ENCODE measurements at places on chromosomes 13 and 19.

- DNase-seq = peak; percentile 94
Observed at GRCh38 chr19:23273590-23274412, 23.6 kb upstream of the ZNF724 start.

GRCh38 chr13:25371875-25372283, at the start of gene ATP8A2:
ATP8A2 (plus strand) TSS chr13:25371974; CDS start chr13:25372213, 239 bp downstream.
- DNase-seq = no peak

- DNase-seq = no peak
Observed at GRCh38 chr13:32430018-32430747, 2.3 kb upstream of the N4BP2L1 start.

DNA sequence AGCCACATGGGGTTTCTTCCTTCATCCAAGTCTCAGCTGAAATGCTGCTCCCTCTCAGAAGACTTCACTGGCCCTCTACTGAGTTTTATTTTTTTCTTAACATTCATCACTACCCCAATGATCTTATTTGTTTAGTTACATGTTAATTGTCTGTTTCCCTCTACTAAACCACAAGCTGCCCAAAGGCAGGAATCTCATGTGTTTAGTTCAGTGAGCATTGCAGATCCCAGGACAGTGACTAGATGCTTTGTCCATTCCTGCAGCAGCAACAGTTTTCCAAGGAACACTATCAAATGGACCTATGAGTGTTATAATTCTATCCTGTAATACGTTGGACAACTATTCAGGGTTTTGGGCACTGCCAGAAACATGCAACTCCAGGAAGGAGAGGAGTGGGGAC, 93.1 kb downstream of the RNASEH2B start:
- no peak for DNase-seq

DNA sequence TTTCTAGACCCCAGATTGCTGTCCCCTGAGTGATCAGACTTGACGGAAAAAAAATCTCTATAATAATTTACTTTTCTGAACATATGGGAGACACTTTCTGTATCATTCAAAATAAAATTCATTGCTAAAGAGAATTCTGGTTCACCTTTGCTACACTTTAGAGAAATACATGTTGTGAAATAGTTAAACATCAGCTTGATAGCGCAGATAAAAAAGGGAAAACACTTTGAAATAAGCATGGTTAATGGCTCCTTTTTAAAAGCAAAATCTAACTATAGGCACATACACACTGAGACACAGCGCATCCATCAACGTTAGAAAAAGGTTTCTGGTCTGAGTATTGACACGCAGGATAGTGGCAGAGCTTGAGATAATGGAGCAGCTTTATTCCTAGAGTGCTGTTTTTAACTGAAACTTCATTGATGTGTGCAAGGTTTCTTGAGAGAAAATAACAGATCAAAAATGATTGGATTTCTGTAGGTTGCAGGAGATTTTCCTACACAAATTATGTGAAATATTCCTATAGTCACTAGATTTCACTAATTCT, 341.2 kb downstream of the MZT1 start:
- no peak for DNase-seq

GRCh38 chr13:46345398-46345797, 41.7 kb downstream of the RUBCNL start:
- DNase-seq = no peak

GRCh38 chr19:1285737-1286360, at the start of gene EFNA2:
EFNA2 (plus strand) TSS chr19:1285873; CDS start chr19:1286169, 296 bp downstream.
- no peak for DNase-seq

GRCh38 chr19:12913851-12914690, 5.0 kb downstream of the SYCE2 start:
- no peak for DNase-seq

DNA sequence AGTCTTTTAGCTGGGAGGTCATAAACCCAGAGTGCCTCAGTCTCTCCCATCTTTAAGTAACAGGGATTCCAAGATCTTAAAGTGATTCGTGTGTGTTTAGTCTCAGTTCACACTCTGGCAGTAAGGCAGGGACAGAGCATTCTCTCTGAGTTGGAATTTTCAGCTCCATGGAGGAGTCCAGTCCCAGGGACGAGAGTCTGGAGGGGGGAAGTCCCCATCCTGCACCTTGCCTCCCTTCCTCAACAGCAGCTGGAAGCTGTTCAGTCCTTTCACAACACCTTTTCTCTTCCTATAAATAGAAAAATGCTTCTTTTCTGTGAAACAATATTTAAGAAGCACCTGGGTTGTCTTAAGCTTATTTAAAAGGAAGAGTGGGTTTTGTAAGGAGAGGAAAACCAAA, 82.0 kb downstream of the KLF5 start:
- no peak for DNase-seq

DNA sequence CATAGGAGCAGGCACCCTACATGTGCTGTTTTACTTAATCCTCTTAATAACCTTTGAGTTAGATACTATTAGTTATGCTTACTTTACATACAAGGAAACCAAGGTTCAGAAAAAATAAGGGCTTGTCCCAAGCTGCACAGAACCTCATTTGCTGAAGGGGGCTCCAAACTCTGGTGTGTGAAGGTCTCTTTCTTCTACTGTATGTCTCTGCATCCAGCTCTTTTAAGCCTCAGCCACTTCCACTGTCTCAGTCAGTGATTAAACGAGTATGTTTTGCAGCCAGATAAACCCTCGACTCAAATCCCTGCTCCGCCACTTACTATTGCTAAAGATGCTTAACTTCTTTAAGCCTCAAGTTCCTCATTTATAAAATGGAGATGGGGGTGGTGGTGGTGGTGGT, 112.4 kb upstream of the WASF3 start:
- DNase-seq = no peak

GRCh38 chr19:35975608-35976214, 19.3 kb upstream of the SDHAF1 start:
- peak; percentile 18 for DNase-seq

DNA sequence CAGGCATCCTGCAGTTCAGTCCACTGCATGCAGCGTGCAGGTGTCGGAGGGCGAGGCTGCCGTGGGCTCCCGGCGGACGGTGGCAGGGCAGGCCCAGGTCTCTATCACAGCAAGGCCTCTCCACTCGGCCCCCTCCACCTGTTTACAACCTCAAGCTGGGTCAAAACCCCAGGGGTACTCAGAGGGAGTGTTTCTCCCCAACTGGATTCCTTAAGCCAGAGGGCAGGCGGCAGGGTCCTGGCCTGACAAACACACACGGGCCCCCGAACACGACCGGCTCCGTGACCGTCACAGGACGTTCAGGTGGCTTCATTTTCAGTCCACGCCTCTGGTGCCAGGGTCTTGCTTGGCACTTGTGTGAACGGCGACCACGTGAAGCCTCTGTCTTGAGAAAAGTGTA, 23.5 kb downstream of the RASA3 start:
- no peak for DNase-seq

DNA sequence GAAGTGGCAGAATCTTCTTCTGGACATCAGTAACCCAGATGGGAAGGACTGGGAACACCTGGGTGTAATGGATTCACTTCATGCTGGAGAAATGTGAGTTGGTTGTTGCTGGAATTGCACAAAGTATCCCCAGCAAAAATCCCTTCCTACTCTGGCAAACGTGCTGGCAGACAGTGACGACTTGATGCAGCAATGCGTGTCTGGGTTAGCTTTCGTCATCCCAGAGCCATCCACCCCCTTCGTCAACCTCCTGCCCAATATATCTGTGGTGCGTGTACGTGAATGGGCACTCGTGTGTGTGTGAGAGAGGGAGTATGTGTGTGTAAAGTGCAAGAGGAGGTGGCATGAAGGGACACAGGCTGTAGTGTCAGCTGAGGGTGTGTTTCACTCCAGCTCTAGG, 70.9 kb downstream of the TM9SF2 start:
- DNase-seq = no peak

DNA sequence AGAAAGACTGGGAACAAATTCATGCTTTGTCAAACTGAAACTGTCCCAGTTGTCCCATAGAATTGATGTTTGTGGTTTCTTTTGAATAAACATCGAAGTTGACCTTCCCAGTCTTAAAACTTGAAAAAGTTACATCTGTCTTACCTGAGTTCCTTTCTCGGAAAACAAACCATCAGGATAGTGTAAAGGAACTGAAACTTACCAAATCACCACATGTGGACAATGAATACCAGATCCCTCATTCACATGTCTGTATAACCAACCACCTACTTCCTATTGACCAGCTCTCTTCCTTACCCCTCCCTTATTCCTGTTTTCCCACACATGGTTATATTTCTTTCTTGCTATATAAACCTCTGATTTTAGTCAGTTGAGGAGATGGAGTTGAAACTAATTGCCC, 791.7 kb upstream of the PCDH20 start:
- no peak for DNase-seq

DNA sequence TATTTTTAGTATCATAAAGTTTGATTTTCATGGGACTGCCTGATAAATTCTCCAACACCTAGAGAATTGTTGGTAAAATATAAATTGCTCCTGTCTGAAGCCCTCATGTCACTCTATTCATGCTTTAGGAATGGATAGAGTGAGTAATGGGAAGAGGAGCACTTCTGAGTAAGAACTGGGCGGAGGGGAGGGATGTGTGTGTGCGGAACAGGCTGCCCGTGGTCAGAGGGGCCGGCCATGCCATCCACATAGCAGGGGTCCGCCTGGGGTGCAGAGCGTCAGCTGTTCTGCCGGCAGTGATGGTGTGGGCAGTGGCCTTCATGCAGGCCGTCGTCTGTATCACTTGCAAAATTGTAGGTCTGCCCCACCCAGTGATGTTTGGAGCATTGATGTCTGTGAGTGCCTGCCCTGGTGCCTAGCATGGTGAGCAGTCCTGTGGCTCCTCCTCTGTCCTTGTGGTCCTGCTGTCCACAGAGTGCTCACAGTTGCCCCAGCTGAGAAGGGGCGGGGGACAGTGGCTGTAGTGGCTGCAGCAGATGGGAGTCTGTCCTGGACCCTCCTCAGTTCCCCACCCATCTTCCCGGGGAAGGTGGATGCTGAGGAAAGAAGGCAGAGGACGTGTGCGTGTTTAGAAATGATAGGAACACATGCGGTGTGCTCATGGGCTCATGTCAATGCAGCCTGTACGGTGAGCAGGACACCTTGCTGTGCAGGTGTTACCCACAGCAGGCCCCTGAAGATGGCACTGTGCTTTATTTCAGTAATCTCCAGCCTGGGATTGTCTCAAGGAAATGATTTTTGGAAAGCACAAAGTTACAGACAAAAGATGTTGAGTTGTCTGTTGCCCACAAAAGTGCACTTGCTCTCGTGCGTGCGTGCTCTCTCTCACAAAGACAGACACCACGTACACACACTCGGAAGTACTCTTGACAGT, 49.4 kb upstream of the TEX29 start:
- no peak for DNase-seq

DNA sequence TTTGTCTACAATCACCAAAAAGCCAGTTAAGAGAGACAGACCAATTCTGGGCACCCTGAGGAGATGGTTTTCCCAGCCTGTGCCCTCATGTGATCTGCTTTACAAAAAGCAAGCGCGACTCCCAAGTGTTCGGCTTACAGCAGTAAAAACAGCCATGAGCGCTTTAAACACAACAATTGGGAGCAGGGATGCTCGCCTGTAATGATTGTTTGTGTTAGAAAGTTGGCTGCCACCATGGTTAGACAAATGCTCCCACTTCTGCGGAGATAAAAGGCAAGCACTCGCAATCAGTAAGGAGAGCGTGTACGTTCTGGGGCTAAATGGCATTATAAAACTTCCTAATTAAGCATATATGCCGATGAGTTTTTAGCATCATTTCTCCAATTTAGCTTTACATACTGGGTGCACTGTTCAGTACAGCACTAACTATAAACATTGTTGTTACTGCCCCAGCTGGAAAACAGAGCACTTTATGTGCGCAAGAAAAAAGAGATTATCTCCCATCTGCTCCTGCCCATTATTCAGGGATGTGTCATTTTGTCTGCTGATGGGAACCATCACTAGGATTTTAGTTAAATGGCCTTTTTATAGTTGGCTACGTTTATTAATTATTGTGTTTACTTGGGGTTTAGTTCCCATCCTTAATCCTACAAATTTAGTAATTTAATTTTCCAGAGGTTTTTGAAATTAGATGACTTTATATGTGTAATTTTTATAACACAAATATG, 309.3 kb upstream of the MAB21L1 start:
- DNase-seq = no peak

DNA sequence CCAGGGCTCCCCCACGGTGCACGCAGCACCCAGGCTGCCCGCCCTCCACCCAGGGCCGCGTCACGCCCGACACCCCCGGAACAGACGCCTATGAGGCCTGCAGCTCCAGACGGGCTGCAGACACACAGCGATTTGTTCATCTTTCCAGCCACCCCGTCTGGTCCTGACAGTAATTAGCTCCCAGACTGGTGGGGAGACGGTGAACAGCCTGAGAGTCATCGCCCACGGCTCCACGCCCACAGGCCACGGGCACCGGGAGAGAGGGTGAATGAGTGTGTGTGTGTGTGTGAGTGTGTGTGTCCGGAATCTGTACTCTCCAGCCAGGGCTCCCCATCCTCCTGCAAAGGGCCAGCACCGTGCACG, 18.1 kb downstream of the GADD45B start:
- DNase-seq = peak; percentile 38

- DNase-seq = no peak
Observed at GRCh38 chr13:105773241-105773640, 762.2 kb downstream of the EFNB2 start.

- peak; percentile 29 for DNase-seq
Observed at GRCh38 chr13:62387647-62388046, 972.0 kb upstream of the PCDH20 start.

DNA sequence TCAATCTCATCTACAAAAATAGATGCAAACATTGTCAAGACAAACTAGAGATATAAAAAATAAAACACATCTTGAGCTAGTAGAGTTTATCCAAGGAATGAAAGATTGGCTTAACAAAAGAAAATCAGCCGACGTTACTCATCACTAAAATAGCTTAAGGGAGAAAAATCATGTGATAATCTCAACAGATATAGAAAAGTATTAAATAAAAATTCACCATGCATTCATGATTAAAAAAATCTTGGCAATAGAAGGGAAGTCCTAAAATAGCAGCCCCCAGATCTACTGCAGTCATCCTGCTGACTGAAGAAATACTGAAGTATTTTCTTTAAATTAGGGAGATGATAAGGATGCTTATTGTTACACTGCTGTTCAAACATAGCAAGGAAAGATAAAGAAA, 12.6 kb upstream of the DCLK1 start:
- no peak for DNase-seq

DNA sequence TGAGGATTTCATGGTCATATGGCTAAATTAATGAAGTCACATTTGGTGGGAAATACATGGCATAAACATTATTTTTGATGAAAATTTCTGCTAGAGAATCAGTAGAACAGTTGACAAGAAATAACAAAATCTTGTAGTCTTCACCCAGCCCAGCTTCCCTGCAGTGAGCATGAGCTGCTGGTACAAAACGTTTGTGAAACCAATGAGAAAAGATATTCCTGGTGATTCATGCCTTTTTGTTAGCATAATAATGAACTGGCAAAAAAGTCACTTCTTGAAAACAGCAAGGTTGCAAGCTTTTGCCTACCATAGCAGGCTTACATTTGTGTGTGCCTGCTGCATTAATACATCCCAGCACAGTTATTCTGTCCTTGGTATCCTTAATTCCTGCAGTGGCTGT, 475.9 kb upstream of the HTR2A start:
- no peak for DNase-seq
